H7 (cell line): ENCODE measurements at places on chromosomes 3 and 15. TPM values are rescaled to one million over a fixed set of nuclear protein-coding genes. Genes with fewer than 3 reads are reported as not detected.

GRCh38 chr3:136193278-136194054, 2.7 kb downstream of the MSL2 start:
- no peak for DNase-seq

- no peak for DNase-seq
These were observed 38.6 kb downstream of the MGA start for GRCh38 chr15:41698779-41699178.

DNA sequence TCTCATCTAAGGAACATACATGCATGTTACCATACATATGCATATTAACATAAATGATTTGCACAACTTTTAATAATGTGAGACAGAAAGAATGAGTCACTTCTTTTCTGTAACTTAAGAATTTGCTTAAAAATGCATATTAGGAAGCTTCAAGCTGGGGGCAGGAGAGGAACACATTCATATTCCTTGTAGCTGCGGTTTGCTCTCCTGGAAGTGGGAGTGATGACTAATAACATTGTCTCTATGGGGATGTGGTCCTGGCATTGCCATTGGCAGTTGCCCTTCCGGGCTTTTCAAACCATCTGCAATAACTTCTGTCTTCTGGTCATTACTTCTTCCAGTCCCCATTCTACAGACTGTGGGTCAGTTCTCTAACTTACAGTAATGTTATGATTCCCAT, 15.6 kb downstream of the CHST2 start:
- DNase-seq: peak; percentile 15

DNA sequence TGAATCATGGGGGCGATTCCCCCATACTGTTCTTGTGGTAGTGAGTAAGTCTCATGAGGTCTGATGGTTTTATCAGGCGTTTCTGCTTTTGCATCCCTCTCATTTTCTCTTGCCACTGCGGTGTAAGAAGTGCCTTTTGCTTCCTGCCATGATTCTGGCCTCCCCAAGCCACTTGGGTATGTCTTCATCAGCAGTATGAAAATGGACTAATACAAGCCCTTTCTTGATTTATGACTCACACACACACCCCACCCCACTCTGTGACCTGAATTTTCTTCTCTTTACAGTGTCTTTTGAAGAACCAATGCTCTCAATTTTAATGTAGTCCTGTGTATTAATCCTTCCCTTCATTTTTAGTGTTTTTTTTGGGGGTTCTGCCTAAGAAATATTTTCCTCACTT, 244.8 kb downstream of the PLCL2 start:
- DNase-seq: no peak

- DNase-seq: no peak
These were observed 264.7 kb downstream of the ZBBX start for GRCh38 chr3:167115331-167115934.

GRCh38 chr15:29418931-29419330, 149.3 kb upstream of the NSMCE3 start:
- no peak for DNase-seq

- DNase-seq: no peak
These were observed 128.2 kb upstream of the FAM3D start for GRCh38 chr3:58794750-58795149.

GRCh38 chr3:37891227-37891626, 29.5 kb downstream of the CTDSPL start:
- no peak for DNase-seq

DNA sequence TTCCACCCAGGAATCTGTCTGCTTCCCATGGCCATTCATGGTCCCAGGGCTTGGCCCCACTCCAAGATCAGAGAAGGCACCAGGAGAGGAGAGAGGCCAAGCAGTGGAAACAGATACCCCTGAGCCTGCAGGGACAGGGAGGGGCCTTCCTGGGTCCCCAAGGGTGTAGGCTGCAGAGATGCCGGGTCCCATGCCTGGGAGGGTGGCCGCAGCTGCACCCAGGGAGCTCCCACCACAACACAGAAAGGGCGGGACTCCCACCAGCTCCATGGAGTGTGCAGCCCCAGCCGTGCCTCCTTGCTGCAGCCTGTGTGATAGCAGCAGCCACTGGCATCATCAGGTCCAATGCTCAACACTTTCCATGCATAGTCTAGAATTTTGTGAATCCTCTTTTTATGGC, 331.5 kb downstream of the UACA start:
- DNase-seq: no peak

- no peak for DNase-seq
These were observed 30.8 kb upstream of the MAGEF1 start for GRCh38 chr3:184742676-184743135.

GRCh38 chr3:27317096-27317495, 52.1 kb downstream of the NEK10 start:
- DNase-seq: no peak

DNA sequence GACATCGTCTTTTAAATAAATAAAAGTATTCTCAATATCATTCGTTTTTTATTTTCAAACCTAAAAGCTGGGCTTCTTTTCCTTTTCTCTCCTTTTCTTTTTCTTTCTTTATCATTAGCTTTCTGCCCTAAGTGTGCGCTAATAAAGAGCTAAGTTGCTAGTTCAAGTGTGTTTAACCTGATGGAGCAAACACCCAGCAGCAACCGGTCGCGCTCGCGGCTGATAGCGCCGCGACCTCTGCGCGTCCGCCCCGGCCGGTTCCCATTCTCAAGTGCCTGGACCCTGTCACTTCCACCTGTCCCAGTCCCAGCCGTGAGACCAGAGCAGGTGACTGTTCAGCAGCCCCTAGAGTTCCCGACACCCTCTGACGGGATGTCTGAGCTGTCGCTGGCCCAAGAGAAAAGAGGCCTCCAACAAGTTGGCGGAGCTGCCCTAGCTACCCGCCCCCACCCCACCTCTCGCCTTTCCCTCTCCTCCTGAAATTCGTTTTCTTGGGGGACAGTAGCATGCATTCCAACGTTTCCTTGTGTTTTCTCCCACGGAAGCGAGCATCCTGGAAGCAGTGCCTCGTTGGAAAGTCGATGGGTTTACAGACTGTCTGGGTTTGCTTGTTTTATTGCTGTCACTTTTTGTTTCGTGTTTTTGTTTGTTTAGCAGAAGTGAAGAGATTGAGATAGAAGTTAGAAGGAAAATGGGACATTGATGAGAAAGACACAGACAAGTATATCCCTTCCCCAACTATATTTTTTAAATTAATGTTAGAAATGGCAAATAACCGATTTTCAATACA, 3.1 kb upstream of the MECOM start:
- peak; percentile 71 for DNase-seq

- no peak for DNase-seq
These were observed 101.3 kb downstream of the UBE2E2 start for GRCh38 chr3:23304424-23304823.

DNA sequence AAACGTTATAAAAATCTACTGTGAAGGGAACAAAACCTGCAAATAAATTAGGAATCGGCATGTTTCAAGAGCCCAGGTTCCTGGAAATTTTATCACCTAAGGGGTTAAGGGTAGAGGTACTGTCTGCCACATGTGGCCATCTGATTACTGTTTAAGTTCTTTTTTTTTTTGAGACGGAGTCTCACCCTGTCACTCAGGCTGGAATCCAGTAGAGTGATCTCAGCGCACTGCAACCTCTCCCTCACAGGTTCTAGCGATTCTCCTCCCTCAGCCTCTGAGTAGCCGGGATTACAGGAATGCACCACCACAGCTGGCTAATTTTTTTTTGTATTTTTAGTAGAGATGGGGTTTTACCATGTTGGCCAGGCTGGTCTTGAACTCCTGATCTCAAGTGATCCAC, 35.8 kb downstream of the UQCC5 start:
- DNase-seq: no peak

DNA sequence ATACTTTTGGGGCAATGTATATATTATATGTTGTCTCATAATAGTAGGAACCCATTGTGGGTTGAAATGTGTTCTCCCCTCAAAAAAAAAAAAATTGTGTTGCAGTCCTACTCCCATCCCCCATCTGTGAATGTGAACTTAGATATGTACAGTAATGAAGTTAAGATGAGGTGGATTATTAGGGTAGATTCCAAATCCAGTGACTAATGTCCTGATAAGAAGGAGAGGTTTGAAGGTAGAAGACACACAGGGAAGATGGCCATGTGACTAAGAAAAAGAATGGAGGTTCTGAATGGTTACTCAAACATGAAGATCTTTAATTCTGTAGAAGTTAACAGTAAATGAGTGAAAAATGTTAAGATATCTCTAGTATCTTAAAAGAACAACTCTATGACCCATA, 3.0 kb upstream of the ATOSA start:
- no peak for DNase-seq

DNA sequence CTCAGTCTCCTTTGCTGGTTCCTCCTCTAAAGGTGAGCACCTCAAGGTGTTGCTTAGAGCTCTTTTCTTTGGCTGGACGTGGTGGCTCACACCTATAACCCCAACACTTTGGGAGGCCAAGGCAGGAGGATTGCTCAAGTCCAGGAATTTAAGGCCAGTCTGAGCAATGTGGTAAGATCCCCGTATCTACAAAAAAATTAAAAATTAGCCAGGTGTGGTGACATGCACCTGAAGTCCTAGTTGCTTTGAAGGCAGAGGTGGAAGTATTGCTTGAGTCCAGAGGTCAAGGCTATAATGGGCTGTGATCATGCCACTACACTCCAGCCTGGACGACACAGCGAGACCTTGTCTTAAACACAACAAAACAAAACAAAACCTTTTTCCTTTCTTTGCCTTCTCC, 28.3 kb downstream of the TOPBP1 start:
- DNase-seq: no peak

DNA sequence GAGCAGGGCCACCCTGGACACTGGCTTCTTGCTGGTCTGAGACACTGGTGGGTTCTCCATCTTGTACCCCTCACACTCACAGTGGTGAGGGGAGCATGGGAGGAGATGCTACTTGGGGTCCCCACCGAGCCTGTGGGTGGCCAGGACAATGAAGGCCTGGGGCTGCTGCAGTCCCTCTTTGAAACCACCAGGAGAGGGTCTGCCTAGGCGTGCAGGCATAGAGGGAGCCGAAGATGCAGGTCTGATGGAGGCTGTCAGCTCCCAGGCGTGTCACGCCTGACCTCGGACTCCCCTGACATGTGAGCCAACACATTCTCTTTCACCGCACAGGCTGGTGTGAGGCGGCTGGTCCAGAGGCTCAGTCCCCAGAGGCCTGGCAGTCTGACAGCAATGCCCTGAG, 39.1 kb downstream of the NIPA2 start:
- DNase-seq: no peak

DNA sequence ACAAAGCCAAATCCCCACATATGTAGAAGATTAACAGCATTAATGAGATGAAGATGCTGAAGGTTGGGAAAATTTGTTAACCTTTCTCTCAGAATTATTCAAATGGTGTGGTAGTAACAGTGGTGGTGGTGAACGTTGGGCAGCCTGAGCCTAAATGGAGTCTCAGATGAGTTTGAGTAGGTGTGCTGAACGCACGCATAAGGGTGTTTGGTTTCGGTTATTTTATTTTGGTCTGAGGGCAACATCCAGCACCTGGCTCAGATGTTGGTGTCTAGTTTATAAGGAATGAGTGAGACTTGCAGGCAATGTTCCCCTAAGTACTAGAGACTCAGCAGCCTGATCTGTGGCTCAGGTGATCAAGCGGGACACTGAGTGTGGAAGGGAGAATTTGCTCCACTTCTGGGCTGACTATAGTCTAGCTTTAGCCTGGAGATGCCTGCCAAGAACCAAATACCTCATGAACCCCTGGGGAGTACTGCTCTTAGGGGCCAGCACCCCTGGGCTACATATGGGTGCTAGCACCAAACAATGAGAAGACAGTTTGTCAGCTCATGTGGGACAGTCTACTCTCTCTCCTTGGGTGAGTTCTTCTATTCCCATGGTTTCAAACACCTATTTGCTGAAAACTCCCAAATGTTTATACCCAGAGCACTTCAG, 39.5 kb upstream of the ATP2C1 start:
- DNase-seq: no peak

- DNase-seq: no peak
These were observed 6.7 kb upstream of the TM4SF1 start for GRCh38 chr3:149384167-149384566.

- peak; percentile 83 for DNase-seq
These were observed 6.0 kb upstream of the SLC28A1 start for GRCh38 chr15:84878504-84878903.

The DHFR2 gene
- 1.0 and 1.4 TPM in 2 replicates for total RNA-seq
